Nucleus accumbens (tissue), 56 donors: ENCODE measurements at places on chromosomes 4 and X.

DNA sequence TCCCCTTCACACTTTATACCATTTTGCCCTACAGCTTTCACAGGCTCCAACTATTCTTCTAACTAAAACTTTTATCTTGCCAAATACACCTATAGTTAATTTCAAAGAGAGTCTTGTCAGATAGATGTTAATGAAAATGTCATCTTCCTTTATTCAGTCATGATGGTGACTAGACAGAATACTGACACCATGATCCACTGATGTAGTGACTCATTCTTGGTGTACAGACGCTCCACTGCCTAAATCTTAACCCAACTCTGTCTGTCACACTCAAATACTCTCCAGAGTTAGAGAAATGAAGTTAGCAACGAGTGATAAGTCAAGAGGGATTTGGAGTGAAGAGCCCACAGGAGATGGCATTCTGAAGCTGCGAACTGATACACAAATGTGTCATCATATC lies 32.1 kb upstream of the HDAC8 start:
- DNase-seq: no peak

DNA sequence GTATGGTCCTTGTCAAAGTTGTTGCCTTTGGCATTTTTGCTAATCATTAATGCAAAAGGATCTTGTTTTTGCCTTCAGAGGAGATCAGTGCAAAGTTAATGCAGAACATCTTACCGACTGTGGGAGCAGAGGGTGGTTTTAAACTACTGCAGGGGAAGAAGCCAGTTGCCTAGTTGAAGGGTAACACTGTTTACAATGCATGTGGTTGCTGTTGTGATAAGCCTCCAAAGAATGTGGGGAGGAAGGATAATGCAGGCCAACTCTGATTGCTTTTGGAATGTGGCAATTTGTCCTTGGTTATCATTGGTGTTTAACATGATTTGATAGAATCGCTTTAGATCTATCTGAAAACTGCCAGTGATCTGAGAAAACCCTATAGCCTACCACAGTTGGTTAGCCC lies 204.3 kb upstream of the TLL1 start:
- DNase-seq: no peak

DNA sequence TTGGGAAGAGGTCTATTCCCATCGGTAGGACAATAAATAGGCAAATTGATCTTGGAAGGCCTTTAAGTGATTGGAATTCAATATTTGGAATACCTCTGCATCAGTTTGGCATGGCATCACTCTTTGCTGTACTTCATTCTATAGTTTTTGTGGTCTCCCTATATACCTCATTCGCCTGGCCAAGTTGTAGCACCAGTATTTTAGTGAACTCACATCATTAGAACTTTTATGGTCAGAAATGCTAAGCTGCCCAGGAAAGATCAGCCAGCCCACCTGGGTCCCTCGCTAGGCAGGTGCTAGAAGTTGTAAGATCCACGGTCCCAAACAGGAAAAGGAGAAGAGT lies 40.3 kb downstream of the ZCCHC13 start:
- DNase-seq: no peak

- no peak for DNase-seq
These were observed 31.4 kb upstream of the ADH1C start for GRCh38 chr4:99383833-99384392.

DNA sequence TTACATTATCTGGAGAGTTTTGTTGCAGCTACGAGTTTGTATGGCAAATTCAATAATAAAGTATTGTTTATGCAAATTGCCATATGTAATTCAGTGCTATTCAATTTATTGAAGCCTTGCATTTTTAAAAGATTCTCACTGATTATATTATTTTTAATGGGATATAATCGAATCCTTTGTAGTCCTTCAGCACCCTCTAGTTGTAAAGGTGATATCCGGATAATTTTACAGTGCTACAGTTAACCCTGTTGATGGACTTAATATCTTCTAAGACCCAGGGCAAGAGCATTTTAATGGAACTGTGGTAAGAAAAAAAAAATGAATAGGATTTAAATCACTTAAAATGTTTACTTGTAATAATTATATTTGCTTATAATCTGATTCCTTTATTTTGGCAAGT lies 48.5 kb upstream of the GRIA2 start:
- no peak for DNase-seq

- no peak for DNase-seq
These were observed 28.7 kb downstream of the CCNG2 start for GRCh38 chr4:77185686-77186085.
